ENCODE measurements at places on chromosomes 5 and 9.

GRCh38 chr5:120509053-120509452 lies 45.0 kb downstream of the PRR16 start:
- no peak for DNase-seq

GRCh38 chr5:88674356-88675167 lies 208.4 kb downstream of the MEF2C start:
- no peak for DNase-seq

- no peak for DNase-seq
Observed at GRCh38 chr9:33291031-33291397, 698 bp downstream of the NFX1 start.

GRCh38 chr5:146574713-146575112 lies 58.7 kb upstream of the GPR151 start:
- no peak for DNase-seq

- DNase-seq: no peak
Observed at GRCh38 chr5:83965441-83965840, 244.8 kb upstream of the HAPLN1 start.

DNA sequence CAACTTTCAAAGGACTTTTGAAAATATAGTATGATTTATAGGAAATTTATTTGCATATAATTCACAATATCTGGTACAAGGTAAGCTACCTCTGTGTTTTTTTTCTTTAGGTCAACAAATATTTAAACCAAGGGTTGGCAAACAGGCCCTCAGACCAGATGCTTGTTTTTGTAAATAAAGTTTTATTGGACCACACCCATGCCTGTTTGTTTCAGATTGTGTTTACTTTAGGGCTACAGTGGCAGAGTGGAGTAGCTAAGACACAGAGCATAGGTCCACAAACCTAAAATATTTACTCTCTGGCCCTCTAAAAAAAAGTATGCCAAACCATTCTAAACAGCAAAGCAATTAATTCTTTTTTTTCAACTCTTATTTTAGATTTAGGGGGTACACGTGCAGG lies 119.7 kb upstream of the CCDC152 start:
- DNase-seq: no peak

- no peak for DNase-seq
Observed at GRCh38 chr5:181121675-181122561, 9.1 kb downstream of the OR2V1 start.

DNA sequence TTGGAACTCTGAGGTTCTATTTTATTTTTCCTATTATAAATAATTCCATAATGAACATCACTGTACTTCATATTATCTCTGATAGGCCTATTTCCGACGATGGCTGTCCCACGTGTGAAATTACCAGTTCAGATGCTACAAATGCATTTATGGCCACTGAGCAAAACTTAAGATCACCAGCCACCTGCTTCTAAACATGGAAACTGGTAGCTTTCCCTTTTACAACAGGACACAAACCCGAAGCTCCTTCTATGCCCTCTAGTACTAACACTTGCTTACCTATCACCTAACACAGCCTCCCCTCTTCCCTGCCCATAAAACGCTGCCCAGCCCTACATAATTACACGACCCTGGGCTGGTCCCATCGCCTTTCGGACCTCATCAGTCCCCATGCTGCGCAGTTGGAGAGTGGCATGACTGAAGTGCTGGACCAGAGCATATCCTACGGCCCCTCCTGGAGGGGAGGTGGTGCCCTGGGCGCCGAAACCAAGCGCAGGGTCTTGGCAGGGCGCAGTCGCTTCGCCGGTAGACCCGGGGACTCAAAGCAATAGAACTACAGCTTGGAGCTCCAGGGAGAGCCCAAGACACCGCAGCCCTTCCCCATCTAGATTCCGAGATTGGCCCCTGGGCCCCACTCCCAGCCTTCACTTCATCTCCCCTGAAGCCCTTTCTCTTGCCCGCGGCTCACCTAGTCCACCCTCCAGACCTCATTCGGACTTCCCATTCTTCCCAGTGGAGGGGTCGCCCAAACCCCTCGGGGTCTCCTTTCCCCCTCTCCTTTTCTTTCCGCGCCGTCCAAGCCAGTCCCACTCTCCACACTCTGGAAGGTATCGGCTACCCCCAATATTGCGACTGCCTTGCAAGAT lies 1.0 kb upstream of the SAP30L start:
- peak; percentile 29 for DNase-seq

DNA sequence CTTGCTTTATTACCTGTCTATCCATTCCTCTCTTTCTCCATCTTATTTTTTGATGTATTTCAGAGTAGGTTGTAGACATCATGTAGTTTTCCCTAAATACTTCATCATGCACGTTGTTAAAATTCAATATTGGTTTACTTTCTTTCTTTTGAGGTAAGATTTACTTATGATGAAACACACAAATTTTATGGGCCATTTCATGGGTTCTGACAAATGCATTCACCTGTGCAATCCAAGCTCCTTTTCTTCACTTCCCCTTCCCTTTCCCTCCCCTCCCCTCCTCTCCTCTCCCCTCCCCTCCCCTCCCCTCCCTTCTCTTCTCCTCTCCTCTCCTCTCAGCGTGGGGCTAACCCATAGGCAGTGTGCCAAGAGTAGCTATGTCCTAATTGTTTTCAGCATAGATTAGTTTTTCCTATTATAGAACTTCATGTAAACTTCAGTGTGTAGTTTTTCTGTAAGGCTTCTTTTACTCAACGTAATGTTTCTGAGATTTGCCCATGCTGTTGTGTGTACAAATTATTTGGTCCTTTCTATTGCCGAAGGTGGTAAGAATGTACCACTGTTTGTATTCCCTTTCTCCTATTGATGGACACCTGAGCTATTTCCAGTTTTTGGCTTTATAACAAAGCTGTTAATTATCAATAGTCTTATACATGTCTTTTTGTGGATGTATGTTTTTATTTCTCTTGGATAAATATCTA lies 92.9 kb upstream of the CLINT1 start:
- DNase-seq: no peak

DNA sequence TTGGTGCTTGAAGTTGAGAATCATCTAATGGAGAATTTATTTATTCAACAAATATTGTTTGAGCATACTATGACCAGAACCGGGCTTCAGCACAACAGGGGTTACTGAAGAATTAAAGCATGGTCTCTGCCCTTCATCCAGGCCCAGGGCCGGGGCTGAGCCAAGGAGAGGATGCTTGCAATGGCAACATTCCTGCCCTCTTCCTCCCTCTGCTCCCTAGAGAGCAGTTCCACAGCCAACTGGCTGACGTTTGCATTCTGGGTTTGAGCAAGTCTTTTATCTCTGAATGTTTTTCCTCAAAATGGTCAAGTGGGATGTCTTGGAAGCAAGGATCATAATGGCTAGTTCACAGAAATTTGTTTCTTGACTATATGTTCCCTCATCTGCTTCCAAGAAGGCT lies 80.7 kb downstream of the GLDC start:
- no peak for DNase-seq

GRCh38 chr5:96254980-96255691 lies 177.9 kb downstream of the PCSK1 start:
- DNase-seq: no peak

- DNase-seq: no peak
Observed at GRCh38 chr9:125472926-125473701, 211.5 kb downstream of the GAPVD1 start.

DNA sequence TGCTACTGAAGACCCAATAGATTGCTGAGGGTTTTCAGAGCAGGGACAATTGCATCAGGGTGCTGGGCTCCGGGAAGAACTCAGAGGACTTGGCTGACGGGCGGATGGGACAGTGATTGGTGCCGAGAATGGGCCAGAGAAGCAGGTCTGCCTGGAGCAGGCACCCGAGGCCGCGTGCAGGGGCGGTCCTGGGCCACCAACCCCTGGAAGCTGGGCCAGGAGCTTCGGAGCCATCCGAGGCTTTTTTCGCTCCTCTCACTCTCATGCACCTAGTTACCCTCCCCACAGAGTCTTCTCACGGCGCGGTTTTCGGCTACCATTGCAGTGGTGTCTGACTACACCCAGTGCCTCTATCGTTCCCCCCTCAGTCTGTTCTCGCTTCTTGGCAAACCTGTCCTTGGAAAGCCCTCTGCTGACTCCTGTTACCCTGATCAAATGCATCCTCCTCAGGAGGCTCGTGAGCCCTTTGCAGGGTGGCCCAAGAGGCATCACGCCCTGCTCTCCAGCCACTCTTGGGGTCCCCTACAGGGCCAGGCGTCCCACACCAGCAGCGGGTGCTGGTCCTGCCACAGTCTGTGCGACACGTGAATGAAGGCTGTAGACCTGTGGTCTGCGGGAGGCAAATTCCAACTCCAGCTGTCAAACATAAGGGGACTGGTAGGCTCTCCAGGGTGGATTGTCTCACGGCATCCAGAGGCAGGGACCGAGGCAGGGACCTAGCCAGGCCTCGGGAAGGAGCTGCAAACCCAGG lies 1.2 kb upstream of the CLPTM1L start:
- DNase-seq: no peak

GRCh38 chr9:800591-801150 lies 40.8 kb upstream of the DMRT1 start:
- DNase-seq: no peak

DNA sequence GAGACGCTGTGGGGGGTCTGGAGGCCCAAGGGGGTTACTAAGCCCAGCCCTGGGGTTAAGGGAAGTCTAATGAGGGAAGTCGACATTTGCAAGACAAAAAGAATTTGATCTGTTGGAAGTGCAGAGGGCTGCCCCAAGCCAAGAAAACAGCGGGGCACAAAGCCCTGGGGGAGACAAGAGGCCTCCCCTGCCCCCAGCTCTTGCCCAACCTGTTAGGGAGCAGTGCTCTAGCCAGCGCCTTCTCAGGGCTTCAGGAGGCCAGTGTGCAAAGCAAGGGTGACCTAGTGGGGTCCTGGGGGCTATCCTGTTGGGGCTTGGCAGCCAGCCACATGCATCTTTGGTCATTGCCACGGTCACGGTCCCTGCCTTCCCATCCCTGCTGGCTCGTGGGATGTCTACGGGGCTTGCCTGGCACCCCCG lies 25.2 kb downstream of the GFI1B start:
- DNase-seq: no peak

DNA sequence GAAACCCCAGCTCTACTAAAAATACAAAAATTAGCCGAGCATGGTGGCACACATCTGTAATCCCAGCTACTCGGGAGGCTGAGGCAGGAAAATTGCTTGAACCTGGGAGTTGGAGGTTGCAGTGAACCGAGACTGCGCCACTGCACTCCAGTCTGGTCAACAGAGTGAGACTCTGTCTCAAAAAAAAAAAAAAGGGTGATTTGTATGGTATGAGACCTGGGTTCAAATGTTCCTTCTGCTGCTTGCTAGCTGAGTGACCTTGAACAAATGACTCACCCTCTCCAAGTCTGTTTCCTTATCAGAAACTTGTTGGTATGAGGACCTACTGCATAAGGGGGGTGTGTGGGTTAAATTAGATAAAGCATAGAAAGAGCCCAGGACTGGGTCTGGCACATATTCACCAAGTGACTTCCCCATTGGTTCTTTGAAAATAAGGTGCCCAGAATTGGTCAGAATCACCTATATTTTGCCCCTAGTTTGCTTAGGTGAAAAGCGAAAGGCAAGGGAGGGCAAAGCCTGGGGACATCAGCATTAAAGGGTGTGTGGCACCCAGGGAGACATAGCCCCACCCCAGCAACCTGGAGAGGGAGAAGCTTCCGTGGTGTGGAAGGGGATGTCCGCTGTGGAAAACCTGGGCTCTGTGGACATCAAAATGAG lies 9.9 kb downstream of the SLC25A25 start:
- DNase-seq: no peak

DNA sequence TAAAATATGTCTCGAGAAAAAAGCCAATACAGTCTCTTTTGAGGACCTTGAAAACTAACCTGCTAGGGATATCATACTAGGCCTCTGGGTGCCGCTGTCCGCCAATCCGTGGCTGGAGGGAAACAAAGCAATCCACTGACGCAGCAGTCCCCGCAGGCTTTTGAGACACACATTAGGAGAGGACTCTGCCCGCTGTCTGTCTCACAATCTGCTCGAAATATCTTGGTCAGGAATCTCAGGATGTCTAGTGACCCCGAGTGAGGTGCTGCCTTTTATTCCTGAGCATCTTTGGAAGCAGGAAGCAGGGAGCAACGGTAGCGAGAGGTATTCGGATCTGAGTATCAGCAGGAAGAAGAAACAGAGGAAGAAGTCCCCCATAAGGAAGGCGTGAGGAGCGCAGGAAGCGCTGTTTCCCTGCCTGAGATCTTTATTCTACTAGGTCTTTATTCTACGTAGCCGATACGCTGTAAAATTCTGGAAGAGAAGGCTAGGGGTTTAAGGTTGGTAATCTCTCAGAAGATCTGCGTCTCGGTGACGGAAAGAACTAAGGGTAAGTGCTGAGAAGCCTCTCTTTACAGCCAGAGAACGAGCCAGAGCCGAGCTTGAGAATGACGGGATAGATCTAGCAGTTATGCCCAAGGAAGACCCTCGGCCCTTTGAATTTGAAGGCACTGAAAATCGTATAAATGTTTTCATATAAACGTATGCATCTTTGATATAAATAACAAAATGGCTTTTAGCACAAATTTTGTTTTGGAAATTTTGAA lies 4.0 kb upstream of the PCDHGA1 start:
- DNase-seq: peak; percentile 70

DNA sequence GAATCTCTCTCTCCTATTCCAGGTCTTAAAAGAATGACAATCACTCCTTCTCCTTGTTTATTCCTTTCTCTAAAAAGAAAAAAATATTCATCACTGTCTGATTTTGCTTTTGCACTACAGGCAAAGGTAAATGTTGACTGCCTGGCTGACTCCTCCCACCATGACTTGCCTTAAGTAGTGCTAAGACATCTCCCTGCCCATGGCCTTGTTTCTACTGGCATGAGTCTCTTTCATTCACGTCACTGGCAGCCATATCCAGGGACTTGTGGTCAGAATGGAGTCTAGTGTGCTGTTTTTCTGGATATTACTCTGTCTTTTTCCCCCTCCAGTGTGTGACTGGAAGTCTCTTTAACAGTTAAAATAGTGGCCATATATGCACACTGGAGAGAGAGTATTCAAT lies 522.9 kb upstream of the DAB2 start:
- no peak for DNase-seq

DNA sequence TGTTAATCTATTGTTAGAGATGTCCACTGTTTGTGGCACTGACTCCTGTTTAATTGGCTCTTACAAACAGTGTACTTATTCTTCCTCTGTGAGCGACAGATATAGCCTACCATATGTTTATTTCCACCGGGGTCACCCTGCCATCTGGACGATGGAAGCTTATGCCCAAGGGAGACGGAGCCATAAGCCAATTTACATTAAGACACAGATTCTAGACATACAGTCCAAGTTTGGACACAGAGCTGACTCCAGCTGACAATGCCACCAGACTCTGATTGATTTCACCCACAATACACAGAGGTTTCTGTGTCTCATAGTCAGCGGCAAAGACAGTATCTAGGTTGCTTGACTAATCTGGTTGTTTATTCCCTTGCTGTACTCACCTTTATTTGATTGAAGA lies 198.9 kb downstream of the ENC1 start:
- DNase-seq: no peak

DNA sequence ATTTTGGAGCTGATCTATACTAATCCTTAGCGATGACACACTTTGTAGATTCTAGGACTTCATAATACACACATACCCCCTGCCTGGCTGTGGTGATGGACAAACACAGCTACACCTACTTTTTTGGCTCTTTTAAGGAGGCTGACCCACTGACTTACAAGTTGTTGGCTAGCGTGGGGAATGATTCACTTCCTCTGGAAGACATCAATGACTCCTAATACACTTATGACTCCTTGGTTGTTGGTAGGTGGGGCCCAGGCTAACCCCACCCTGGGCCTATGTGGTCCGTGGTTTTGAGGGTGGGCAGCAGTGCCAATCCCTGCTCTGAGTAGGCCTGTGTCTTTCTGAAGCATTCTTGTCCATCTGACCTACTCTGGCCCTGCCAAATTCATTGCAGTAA lies 144.4 kb downstream of the SLC12A2 start:
- DNase-seq: no peak

GRCh38 chr5:56625541-56625940 lies 189.8 kb upstream of the MAP3K1 start:
- no peak for DNase-seq

GRCh38 chr9:93541581-93542349 lies 34.6 kb upstream of the PHF2 start:
- no peak for DNase-seq

All from stimulated activated CD4-positive, alpha-beta T cell treated with anti-CD3 and anti-CD28 coated beads, Interleukin-2, amount 100 ng/mL, for 24 hours (primary cell).